ENCODE measurements at places on chromosomes 3 and 15.
A peak's percentile ranks its signal among the peaks of the same experiment; 100 is the strongest.

- DNase-seq, result no peak
Observed at GRCh38 chr3:143634991-143635390, 213.3 kb downstream of the SLC9A9 start.

- no peak for DNase-seq
Observed at GRCh38 chr3:186983659-186984058, 53.3 kb downstream of the ST6GAL1 start.

- DNase-seq, result peak; percentile 40
Observed at GRCh38 chr15:44713006-44713966, 2.0 kb downstream of the B2M start.

- DNase-seq, result no peak
Observed at GRCh38 chr15:77186594-77187011, 115.7 kb upstream of the TSPAN3 start.

DNA sequence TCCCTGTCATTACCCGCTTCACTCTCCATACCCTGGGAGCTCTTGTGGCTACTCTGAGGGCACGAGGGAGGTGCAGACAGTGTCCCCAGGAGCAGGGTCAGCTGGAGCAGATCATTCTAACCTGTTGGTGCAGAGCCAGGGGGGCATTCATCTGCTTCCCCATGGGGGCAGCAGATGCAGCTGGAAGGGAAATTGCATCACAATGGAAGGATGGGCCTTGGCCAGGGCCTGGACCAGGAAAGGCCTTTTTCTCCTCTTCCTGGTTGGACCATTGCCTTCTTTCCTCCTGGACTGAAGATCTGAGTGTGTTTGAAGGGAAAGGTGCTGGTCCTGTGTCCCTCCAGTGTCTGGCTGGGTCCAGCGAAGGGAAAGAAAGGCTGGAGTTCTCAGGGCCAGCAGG, 55.7 kb downstream of the EPHB1 start:
- DNase-seq, result no peak

GRCh38 chr3:123883701-123884202, 380 bp downstream of the MYLK start:
- peak; percentile 67 for DNase-seq

GRCh38 chr15:67882487-67883233, 42.8 kb upstream of the RNU6-1 start:
- DNase-seq, result no peak

DNA sequence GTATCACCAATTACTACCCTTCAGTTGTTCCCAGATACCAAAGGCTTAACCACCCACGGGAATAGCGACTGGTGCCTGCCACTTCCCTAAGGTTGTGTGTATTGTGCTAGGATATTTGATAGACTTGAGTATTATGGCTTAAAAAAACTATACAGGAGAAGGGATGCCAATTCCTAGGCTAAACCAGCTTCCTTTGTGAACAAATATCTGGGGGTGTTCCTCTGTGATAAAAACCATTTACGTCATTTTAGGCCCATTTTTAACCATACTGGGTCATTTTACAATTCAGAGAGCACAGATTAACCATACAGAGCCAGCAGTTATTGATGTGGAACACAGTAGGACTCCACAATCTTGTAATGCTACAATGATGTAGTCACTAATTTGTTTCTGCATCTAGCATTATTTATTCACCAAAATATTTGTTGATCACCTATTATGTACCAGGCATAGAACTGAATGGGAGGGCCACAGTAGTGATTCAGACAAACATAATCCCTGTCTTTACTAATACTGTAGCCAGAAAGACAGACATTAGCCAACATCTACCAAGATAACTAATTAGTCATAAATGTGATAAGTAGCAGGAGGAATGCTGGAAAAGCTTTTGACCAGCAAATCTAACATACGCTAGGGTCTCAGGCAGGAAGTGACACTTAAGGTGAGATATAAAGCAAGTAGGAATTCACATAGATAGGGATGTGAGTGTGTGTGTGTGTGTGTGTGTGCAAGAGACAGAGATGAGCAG, 184.8 kb downstream of the MECOM start:
- DNase-seq, result no peak

- no peak for DNase-seq
Observed at GRCh38 chr3:39937315-39937714, 127.9 kb downstream of the MYRIP start.

DNA sequence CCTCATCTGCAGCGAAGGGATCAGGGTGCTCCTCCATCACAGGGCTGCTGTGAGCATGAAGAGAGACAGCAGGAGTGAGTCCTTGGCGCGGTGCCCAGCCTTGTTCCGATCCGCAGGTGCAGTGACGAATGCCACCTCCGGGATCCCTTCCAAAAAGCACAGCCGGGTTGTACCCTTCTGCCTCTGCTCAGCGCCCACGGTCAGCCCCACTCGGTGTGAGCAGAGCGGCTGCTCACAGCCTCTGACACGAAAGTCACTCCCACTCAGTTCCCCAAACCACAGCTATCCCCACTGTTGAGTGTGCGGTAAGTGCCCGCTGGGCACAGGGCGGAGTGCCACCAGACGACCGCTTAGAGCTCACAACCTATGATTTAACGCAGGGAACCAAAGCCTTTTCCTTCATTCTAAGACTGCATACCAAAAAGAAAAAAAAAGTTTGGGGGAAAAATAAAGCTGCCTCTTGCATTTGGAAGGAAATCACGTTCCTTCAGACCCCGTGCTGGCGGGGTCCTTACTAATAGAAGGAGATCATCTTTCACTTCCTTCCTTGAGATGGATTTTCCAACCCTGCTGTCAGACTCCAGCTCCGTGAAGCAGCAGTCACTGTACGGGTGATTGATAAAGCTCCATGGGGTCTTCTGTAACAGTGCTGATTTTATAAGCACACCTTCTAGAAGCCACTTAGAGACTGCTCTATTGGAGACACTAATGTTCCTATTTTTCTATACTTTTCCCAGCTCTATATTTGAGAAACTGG, 34.7 kb upstream of the TUBGCP5 start:
- DNase-seq, result no peak

DNA sequence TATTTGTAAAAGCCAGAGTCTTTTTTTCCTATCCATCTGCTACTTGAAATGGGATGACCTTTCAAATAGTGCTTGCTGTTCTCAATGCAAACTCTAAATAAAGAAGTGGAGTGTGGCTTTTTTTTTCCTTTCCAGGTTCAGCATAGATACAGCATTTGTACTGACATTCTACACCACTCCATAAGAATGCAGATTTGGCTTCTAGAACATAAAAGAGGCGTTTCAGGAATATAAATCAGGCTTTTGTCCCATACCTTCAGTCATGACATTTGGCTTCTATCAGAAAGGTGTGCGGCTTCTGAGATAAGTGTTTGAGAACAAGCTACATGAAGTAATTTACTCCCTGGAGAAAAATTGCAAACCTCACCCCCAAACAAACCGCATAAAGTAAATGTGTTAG, 553.1 kb downstream of the FHIT start:
- no peak for DNase-seq

DNA sequence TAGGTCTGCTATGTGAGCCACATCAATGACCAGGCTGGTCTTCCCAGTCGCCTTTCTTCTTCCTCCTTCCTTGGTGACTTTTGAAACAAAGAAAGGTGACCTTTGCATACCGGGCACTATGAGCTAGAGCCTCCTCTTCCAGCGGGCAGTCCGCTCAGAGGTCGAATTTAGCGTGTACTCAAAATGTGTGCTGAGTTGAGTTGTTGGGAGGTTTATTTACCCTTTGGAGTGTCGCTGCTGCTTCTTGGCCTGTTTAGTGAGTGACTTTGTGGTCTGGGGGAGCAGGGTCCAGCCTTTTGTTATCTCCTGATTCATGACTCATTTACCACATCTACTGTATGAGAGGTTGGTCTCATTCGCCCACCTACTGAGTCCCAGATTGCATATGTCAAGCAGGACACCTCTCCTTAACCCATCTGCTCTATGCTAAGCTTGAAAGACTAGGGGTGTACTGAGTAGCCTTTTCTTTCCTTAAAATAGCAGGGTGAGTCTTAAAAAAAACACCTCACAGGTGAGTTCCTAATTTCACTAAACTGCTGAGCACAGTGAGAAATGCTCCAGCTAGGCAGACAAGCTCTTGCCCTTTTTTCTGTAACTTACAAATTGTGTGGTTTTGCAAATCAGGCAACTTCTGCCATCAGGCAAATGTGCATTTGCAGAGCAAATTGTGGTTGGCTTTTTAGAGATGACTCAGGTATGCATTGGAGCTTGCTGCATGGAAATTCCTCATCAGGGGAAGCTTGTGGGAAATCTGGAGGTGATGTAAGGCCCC, 3.2 kb upstream of the SIAH2 start:
- no peak for DNase-seq

DNA sequence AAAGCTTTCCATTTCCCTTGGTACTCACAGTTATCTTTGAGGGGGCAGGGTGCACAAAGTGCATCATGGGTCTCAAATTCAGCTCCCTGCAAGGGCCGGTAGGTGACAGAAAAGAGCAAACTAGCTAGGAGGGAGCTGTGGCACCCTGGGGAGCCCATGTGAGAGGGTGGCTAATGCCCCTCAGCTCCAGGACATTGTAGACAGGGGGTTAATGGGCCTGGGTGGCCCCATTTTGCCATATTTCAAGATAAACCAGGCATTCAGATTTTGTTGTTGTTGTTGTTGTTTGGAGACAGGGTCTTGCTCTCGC, 3.7 kb upstream of the SLC6A6 start:
- DNase-seq, result no peak

- DNase-seq, result no peak
Observed at GRCh38 chr3:108838436-108838835, 15.8 kb downstream of the TRAT1 start.

GRCh38 chr3:169325521-169326220, 337.8 kb downstream of the MECOM start:
- no peak for DNase-seq

GRCh38 chr15:73930371-73930770, 4.1 kb downstream of the LOXL1 start:
- DNase-seq, result no peak

DNA sequence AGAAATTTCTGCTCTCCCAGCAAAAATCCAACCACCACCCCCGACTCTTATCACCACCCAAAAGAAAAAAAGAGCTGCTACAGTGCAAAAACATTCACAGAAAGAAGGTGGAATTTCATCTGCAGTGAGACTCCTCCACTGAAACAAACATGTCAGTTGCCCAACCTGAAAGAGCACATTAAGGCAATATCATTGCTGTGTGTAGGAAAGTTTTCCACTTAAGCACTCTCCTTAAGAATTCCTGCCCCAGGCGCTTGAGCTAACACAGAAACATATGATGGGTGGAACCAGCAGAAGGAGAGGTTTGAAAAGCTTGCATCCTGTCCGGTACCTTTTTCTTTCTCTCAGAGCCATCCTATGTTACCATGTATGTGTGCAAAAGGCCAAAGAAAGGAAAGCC, 200.8 kb upstream of the GADL1 start:
- DNase-seq, result no peak

DNA sequence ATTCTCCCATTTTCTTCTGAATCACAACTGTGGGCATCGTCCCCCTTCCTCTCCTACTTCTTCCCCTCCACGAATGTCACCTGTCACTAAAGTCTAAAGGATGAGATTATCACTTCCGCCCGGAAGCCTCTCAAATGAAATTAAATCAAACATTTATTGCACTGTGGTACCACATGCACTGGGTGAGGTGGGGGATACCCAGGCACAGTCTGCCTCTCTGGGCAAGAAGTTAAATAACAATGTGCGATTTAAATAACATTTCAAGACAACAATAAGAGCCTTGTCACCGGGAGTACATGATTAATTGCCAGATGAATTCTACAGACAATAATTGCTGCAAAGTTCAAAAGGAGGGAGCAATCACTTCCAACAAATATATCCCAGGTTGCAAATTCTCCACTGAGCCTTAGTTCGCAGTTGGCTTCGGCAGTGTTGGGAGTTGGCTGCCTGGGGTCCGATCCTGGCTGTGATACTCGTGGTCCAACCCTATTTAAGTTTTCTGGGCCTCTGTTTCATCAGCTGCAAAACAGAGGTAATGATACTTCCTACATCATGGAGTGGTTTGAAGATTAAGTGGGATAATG, 77.7 kb downstream of the FOXP1 start:
- DNase-seq, result no peak

DNA sequence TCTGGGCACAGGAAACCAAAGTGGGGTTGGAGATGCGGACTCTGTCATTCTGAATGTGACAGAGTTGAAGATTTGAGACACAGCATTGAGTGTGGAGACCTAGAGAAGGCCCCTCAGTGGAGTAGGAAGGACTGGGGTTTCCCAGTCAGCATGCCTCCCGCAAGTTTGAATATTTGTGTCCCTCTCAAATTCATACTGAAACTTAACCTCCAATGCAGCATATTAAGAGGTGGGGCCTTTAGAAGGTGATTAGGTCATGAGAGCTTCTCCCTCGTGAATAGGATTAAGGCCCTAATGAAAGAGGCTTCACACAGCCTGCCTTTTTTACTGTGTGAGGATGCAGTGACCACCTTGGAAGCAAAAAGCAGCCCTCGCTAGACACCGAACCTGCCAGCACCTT, 8.0 kb downstream of the HDDC3 start:
- DNase-seq, result no peak

DNA sequence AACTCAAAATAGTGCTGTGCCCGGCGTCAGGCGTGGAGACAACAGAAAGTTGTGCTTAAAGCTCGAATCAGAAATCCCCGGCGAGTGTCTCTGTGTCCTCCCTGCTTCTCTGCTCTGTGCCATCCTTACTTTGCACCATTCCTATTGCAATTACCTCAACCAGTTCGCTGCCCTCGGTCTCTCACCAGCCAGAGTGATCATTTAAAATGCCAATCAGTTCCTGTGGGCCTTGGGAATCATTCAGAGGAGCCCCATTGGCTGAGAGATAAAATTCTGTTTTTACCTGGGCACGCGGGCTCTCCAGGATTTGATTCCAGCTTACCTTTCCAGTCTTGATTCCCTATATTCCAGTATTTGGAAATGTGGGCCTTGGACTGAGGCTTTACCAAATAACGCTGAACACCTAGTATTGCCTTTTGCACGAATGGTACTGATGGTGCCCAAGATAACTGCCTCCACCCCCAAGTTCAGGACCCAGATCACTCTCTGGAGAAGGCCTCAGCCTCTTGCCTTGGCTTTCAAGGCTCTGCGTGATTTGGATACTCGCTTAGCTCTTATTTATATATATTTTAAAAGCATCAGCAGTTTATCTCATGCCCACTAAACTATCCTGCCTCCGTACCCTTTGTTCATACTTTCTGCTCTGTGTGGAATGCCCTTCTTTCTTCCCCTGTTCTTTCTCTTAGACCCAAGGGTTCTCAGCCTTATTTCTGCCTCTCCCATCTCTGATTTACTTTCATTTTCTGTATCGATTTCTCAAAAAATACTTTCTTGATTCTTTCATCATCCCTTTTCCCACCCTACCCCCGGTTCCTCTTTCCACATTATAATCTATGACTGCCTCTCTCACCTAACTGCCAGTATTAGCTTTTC, 863 bp downstream of the PSMA4 start:
- peak; percentile 26 for DNase-seq

DNA sequence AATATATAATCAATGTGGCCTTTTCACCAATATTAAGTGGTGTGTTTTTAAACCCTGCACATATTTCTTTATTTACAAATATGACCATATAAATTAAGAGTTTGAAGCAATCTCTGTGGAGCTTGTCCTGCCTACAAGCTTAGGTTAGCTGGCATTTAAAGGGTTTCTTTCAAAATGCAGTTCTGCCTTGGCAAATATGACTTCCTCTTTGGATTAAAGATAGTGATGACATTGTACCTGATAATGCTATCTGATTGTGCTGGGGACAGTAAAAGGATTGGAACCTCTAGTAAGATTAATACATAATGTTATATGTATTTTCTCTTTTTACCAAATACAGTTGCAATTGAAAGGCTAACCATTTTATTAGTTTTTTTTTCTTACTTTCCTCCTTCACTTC, 249.1 kb downstream of the OTOL1 start:
- DNase-seq, result no peak

- DNase-seq, result no peak
Observed at GRCh38 chr3:94210256-94210655, 147.4 kb downstream of the NSUN3 start.
